ENCODE measurements at places on chromosomes 7 and 10. TPM values are rescaled to one million over a fixed set of nuclear protein-coding genes. Genes with fewer than 3 reads are reported as not detected.
A peak's percentile ranks its signal among the peaks of the same experiment; 100 is the strongest.

Gene EBLN1
- not detected for total RNA-seq

Gene TRIM73
- total RNA-seq = 6.4 TPM

Gene CPEB3
- 2.2 TPM for total RNA-seq

DNA sequence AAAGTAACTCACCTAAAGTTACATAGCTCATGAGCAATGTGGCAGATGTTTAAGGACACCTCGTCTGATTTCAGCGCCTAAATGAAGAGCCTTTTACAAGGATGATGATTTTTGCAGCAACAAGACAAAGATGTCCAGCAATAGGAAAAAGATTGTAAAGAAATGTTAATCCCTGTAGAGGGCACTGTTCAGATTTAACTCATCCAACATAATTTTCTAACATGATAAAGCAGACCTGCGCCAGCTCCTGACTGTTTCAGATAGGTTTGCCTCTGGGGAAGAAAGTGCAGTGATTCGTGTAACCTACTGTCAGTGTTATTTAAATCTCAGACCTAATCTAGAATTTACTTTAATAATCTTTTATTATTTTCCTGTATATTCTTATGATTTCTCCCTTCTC is 595.2 kb downstream of the AUTS2 start:
- peak; percentile 2 for DNase-seq

- DNase-seq = no peak
Observed at GRCh38 chr7:53306846-53307245, 271.4 kb downstream of the POM121L12 start.

- DNase-seq = no peak
Observed at GRCh38 chr7:146414937-146415336, 298.3 kb downstream of the CNTNAP2 start.

DNA sequence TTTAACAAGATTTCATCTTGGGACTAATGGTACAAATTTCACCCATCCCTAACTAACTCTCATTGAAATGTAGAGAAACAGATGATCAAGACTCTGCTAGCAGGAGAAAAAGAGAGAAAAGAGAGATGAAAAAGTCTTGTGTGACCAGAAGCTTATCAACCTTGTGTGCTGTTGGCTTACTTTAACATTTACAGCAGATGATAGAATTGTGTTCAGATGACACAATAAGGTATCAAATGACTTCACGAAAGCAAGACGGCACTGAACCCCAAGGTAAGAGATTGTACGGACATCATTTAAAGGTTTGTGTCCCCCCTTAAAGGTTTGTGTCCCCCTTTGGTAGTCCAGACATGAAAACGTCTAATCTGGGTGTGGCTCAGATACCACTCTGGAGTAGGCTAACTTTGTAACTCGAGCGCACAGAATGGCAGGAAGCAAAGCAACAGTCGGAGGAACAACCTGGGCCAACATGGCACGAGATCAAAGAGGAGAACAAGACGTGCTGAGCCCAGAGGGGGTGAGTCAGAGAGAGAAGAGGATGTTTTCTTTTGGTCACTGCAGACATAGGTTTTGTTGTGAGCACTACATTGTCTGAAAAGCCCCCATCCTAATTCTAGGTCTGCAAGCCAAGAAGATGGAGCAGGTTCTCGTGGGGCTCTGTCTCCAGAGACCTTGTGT is 10.4 kb upstream of the LMBR1 start:
- peak; percentile 55 for DNase-seq

DNA sequence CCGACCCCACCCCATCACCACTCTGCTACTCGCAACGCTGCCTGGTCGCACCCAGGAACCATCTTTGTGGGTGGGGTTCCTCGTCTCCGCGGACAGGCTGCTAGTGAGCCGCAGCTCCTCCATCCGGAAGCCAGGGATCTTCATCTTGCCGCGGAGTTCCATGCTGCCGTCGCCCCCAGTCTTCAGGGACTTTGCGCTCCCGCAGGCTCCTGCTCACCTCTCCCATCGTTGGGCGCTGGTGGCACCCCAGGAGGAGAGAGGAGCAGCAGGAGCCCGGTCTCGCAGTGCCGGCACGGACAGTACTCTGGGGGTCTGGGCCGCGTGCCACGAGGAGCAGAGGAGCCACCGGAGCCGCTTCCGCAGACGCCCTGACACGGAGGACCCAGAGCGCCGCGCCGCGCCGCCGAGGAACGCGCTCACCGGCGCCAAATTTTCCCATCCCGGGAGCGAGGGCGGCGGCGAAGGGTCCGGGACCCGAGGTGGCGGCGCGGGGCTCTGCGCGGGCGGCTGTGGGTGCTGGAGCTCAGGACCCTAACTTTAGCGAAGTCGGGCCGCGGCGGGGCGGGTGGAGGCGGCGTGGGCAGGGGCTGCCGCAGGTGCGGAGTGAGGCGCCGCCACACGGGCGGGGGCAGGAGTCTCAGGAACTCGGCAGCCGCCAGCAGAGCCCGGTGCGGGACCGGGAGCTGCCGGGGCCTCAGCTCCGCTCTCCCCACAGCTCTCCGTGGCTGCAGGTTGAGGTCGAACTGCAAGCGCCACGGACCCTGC is 750.1 kb upstream of the SORCS1 start:
- no peak for DNase-seq

- DNase-seq = no peak
Observed at GRCh38 chr10:87593702-87594101, 66.0 kb upstream of the PAPSS2 start.

DNA sequence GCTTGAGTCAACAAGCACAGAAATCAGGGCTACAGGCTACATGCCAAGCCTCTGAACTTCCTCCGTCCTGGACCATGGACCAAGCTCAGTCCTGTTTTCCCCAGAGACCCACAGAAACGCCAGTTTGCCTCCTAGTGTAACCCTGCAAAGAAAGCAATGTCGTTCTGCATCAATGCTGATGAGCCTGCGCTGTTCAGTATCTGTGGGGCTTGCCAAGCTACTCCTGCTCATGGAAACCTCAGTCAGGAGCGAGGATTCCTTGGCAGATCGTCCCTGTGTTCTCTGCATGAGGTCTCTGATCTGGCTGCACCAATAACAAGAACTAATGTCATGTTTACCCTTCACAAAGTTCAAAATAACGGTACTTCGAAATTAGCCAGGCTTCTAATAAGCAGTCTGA is 495.5 kb upstream of the C7orf33 start:
- no peak for DNase-seq

GRCh38 chr7:79376299-79377025 is 77.0 kb downstream of the MAGI2 start:
- no peak for DNase-seq

DNA sequence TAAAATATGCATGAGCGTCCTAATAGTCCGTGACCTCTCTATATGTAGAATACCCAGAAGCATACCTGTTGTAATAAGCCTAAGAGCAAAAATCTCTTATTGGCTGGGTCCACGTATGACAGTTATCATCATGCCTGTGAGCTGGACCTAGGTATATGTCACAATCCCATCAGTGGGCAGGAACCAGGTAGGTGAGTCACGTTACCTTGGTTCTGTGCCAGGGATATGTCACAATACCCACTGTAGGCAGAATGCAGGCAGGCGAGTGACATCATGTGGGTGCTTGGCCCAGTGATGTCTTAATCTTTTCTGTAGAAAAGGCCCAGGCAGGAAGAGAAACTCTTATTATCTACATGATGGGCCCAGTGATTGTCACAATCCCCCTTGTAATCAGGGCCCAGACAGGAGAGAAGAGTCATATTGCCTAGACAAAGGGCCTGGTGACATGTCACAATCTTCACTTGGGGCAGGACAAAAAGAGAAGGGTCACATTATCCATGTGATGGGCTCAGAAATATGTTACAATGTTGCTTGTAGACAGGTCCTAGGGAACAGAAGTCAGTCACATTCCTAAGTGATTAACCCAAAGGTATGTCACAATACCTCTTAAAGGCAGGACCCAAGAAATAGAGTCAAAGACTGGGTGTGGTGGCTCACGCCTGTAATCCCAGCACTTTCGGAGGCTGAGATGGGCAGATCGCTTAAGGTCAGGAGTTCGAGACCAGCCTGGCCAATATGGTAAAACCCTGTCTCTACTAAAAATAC is 12.9 kb upstream of the ZNF736 start:
- DNase-seq = no peak

GRCh38 chr10:33306126-33306525 is 28.3 kb downstream of the NRP1 start:
- DNase-seq = no peak

DNA sequence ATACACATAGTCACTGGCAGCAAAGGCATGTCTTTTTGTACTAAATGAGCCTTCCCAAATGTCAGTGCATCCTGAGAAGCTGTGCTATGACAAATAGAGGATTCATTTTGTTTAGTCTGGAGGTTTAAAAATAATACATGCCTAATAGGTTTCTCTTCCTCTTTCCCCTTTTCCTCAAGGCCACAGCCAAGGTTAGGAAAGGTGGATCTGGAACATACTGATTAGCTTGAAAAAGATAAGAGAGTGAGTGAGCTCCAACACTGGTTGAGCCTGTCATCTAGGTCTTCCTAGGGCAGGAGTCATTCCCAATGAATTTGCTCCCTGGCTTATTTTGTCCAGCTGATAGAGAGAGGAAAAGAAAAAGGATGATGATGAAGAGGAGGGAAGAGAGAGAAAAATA is 14.4 kb upstream of the SP4 start:
- DNase-seq = no peak

DNA sequence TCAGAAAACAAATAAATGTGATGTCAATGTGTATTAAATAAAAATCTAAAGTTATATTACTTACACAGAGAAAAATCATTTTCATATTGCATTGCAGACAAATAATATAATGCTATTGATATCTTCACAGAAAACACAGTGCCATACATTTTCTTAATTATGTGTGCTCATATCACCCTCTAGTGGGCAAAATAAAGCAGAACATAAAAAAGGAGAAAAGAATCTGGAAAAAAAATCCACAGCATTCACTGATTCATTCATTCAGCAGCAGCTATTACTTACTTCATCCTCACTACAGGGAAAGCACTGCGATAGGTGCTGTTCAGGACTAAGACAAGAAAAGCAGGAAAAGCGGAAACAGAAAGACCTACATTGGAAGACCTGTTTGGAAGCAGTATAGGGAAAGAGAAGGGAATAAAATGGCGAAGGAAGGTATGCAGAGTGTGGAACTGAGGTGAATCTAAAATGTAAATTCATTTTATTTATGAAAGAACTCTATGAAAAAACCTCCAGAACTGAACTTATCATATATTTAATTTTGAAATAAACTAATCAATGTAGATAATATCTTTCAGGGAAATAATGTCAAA is 73.2 kb downstream of the POT1 start:
- DNase-seq = no peak

DNA sequence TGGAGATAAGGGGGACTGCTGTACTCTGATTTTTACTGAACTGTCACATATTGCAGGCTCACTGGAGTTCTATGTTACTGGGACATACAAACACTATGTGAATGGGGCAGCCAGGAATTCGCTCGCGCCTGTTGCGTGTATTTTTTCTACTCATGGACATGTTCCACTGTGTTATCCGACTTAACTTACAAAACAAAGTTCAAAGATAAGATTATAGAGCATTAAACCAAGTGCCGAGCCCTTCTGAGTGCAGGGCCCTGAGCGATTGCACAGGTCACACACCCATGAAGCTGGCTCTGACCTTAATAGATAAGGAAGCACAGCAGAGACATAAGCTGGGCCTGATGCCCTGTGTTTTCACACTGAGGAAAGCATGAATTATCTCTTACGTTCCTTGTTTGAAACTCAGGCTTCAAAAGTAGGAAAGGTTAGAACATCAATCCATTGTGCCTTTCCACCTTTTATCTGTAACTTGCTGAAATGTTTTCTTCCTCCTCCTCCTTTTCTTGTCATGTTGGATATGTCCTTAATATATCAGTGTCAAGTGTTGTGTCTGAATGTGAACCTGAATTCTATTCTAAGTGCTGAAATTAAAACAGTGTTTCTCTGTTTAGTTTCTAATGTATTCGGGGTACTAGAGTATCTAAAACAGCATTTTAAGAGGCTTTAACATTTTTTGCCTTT is 273.8 kb downstream of the AUTS2 start:
- DNase-seq = no peak

GRCh38 chr10:89475591-89475998 is 59.8 kb downstream of the SLC16A12 start:
- DNase-seq = no peak

DNA sequence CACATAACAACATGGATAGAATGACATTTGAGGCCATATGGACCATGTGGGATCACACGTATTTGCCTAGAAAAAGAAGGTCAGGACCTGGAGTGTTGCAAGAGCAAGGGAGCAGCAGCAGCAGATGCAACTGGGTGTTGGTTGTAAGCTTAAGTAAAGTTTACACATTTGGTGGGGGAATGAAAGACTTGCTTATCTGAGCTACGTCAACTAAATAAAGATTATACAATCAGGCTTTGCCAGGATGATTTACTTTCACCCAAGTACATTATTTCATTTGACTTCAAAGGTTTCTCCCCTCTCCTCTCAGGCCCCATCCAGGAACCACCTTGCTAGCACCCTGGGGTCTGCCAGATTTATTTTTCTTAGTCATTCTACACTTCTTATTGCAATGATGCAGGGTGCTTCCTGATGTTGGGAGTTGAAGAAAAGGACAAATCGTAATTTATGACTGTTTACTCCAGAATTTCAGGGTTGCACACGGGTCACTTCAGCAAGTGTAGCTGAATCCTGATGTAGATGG is 591.9 kb upstream of the IGFBP3 start:
- DNase-seq = no peak

- DNase-seq = no peak
Observed at GRCh38 chr10:7788639-7789286, 786 bp downstream of the ATP5F1C start.
